ENCODE measurements at places on chromosomes 1 and 21.

DNA sequence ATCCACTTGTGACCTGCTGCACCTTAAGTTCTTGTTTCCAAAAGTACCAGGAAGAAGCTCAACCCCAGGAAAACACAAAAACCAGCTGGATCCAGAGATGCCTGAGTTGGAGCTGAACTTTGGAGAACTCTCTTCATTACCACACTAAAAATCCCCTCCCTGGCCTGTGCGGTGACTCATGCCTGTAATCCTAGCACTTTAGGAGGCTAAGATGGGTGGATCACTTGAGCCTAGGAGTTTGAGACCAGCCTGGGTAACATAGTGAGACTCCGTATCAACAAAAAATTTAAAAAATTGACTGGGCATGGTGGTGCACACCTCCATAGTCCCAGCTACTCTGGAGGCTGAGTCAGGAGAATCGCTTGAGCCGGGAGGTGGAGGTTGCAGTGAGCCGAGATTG lies 6.2 kb downstream of the MAP1LC3C start:
- DNase-seq: no peak

- DNase-seq: no peak
Observed at GRCh38 chr1:164630626-164631396, 71.8 kb downstream of the PBX1 start.

DNA sequence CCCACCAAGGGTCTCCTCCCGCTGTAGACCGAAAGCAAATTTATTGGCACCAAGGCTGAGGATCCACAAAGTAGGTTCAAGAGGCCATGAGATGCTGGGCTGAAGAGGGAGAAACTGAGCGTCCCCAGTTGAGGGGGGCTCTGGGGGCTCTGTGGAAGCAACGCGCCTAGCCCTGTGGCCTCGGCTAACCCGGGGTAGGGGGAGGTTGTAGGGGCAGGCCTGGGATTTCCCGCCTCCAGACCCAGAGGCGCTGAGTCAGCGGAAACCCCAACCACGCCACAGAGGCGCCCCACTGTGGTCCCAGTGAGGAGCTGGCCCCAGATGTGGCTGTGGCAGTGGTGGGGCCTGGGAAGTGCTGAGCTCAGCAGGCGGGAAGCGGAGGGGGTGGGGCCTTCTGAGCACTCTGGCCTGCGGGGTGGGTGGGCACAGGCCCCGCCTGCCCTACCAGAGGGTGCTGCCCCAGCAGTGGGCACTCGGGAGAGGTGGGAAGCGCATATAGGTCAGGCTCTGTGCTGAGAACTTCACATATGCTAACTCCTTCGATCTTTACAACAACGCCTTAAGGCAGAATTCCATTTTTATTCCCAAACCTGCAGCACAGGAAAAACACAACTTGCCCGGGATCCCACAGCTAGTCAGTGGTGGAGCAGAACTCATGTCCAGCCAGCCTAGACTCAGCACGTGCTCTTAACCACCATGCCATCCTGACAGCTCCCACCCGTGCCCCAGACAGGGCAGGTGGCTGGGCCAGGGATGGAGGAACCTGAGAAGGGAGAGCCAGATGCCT lies 1.5 kb upstream of the COL16A1 start:
- DNase-seq: no peak

- no peak for DNase-seq
Observed at GRCh38 chr21:28827422-28827821, 165.3 kb downstream of the LTN1 start.

- no peak for DNase-seq
Observed at GRCh38 chr21:45041984-45042663, 32.3 kb upstream of the ADARB1 start.
